ENCODE measurements at places on chromosomes 5 and 9.

DNA sequence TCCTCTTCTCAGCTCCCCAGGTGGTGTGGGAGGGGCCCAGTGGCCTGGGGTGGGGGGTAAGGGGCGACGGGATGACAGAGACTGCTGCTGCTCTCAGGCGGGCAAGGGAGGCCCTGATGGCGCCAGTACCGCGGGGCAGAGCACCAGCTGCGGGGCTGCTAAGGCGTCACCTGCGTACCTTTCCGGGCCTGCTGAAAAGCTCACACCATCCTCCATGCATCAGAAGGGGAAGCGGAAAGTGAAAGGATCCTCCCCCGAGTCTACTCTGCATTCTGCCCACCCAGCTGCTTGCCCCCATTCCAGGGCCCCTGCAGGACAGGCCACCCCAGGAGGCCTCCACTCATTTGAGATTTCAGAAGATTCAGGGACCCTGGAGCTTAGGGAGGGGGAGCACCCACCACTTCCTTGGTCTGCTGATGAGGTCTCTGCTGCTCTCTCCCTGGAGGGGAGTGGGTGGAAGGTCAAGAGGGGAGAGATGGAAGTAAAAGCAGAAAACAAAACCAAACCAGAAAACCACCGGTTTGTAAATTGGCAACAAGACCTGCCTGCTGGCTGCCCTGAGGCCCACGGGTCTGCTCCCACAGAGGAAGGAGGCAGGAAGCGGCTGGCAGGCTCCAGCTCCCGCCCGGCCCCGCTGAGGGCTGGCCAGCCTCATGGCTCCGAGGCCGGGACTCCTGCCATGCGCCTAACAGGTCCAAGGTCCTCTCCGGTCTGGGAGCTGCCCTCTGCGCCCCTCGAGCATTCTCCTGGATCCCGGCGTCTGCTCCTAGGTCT lies 33.6 kb downstream of the PRRT1B start:
- no peak for DNase-seq

- no peak for DNase-seq
These were observed 17.9 kb upstream of the ASS1 start for GRCh38 chr9:130426883-130427282.

DNA sequence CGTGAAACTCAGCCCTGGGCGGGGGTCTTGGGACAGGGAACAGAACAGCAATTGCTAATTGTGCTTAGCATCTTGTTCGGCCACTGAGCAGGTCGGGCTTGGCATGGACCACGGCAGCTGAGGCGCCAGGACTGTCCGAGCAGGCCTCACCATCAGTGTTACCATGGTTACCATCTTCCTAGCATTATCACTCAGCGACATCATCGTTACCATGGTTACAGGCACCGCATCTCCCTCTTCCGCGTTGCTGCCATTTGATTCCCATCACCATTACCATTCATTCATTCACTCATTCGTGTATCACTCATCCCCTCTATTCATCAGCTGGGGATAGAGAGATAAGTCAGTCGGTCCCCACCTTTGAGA lies 81.0 kb upstream of the ZBTB43 start:
- DNase-seq: no peak

GRCh38 chr5:151597749-151598148 lies 6.6 kb upstream of the FAT2 start:
- no peak for DNase-seq

Data from MM.1S (cell line).